Left renal cortex interstitium (tissue), 4 donors: ENCODE measurements at places on chromosomes 11 and 22. TPM values are rescaled to one million over a fixed set of nuclear protein-coding genes. Genes with fewer than 3 reads are reported as not detected.

- no peak for DNase-seq
These were observed 8.9 kb upstream of the SAMM50 start for GRCh38 chr22:43946384-43946667.

DNA sequence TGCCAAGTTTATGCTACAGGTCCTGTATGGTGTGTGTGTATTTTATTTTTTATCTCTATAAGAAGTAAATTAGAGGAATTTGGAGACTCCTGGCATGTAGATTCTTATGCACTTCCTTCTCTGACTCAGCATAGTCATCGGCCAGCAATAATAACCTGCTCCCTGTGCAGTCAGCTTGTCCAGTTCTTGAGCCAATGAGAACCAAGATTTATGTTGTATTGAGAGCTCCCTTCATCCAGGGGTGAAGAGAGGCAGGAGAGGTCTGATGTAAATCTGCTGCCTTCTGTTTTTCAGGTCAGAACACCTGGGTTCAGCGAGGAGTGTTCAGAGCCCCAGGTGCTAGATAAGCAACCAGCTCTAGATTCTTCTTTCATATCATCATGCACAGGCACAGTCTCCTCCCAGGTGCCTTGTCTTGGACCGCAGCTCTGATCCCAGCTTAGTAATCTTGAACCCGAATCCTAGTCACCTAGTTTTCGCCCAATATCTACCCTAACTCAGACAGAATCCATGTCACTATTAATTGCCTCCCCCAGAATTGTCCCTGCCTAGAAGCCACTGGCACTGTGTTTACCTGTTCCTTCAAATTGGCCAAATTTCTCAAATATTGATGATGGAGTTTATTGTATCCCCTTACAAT is 328.2 kb upstream of the NCAM1 start:
- no peak for DNase-seq

Gene ART1
- polyA plus RNA-seq, result not detected

GRCh38 chr22:50672041-50672440 is 582 bp upstream of the SHANK3 start:
- DNase-seq, result no peak

DNA sequence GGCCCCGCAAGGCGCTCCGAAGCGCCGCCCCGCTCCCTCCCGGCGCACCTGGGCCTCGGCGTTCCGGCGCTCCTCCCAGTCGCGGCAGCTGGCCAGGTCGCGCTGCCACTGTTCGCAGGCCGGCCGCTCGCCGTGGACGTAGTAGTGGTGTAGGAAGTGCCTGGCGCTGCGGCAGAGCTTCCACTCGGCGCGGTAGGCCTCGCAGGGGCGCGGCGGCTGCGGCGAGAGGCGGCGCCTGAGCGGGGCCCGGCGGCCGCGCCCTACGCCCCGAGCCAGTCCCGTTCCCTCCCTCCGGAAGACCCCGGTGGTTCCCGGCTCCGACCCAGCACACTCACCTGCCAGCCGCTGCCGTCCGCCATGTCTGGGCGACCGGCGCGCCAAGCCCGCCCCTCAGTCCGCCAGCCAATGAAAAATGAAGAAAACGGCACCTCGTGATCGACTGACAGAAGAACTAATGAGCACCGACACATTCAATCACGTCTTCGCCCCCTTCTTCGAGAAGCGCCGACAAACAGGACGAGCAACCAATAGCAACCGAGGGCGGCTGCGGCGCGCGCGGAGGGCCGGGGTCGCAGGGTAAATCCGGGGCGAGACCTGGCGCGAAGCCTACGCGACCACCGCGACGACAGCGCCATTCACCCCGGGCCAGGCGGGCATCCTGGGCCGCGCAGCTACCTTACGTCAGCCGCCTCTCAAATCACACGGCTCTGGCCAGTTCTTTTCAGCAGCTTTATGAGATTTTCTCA is at the start of gene C22orf39:
TSS of gene C22orf39 (minus strand) at position 382 of the 746 bp plus-strand sequence. CDS start at position 359, 23 bp downstream.
- DNase-seq, result peak; percentile 72

- no peak for DNase-seq
These were observed 46.4 kb upstream of the TBCEL start for GRCh38 chr11:120977266-120978137.

- DNase-seq, result no peak
These were observed 4.1 kb downstream of the MMP20 start for GRCh38 chr11:102620818-102621561.

Gene TBC1D22A
- 19.1 TPM for polyA plus RNA-seq

Gene MMP13
- polyA plus RNA-seq, result 0.13 TPM

Gene NXPE4
- not detected for polyA plus RNA-seq

DNA sequence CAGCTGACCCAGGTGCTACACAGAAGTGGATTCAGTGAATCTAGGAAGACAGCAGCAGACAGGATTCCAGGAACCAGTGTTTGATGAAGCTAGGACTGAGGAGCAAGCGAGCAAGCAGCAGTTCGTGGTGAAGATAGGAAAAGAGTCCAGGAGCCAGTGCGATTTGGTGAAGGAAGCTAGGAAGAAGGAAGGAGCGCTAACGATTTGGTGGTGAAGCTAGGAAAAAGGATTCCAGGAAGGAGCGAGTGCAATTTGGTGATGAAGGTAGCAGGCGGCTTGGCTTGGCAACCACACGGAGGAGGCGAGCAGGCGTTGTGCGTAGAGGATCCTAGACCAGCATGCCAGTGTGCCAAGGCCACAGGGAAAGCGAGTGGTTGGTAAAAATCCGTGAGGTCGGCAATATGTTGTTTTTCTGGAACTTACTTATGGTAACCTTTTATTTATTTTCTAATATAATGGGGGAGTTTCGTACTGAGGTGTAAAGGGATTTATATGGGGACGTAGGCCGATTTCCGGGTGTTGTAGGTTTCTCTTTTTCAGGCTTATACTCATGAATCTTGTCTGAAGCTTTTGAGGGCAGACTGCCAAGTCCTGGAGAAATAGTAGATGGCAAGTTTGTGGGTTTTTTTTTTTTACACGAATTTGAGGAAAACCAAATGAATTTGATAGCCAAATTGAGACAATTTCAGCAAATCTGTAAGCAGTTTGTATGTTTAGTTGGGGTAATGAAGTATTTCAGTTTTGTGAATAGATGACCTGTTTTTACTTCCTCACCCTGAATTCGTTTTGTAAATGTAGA is 1.7 kb downstream of the MALAT1 start:
- DNase-seq, result no peak

- DNase-seq, result no peak
These were observed 23.1 kb upstream of the CD82 start for GRCh38 chr11:44542372-44542771.

GRCh38 chr11:85299258-85299942 is 327.7 kb downstream of the DLG2 start:
- peak; percentile 52 for DNase-seq

- peak; percentile 48 for DNase-seq
These were observed 54.5 kb upstream of the ZBTB44 start for GRCh38 chr11:130369141-130369691.

- no peak for DNase-seq
These were observed 72.2 kb downstream of the RBMXL2 start for GRCh38 chr11:7160814-7161489.

GRCh38 chr22:50610581-50610980 is 10.0 kb downstream of the MAPK8IP2 start:
- DNase-seq, result no peak

DNA sequence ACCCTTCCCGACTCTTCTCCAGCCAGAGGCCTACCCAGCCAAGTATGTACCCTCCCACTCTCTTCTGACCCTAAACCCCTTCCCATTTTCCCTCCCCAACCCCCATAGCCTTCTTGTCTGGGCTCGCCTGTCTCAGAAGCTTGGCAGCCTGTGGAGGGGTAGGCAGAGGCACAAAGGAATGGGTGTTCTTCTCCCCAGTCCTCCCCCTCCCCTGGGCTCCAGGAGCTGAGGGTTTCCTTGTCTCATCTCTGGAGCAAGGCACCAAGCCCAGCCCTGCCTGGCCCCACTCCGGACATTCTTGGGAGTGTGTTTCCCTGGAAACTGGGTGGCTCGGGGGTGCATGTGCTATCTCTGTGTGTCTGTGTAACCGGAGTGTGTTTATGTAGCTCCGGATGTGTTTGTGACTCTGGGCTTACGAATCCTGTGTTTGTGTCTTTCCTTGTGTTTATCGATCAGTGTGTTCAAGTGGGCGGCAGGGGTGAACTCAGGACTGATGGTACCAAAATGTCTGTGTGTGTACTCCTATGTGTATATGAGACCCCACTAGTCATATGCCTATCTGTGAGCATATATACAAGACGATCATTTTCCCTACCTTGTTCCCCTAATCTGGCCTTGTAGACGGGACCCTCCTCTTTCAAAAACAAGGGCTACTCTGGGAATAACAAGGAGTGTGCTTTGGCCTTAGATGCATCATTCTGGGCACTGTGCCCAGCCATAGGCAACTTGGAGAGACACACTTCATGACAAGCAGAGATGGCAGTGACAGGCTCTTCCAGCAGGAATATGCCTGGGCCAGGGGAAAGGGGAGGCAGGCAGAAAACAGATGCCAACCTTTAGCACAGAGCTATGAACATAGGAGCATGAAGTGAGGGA is 10.9 kb downstream of the PHLDB1 start:
- DNase-seq, result no peak

Gene TMPRSS6
- polyA plus RNA-seq, result 0.54 TPM

DNA sequence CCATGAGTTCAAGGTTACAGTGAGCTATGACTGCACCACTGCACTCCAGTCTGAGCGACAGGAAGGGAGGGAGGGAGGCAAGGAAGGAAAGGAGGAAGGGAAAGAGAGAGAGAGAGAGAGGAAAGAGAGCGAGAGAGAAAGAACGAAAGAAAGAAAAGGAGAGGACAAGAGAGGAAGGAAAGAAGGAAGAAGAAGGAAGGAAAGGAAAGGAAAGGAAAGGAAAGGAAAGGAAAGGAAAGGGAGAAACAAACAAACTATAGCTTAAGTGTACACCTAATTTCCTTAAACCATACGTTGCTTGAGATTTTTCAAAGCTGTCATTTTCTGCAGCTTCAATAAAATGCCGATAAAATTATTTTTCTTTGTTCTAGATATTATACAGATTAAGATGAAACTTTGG is 80.2 kb upstream of the APOA1 start:
- no peak for DNase-seq

DNA sequence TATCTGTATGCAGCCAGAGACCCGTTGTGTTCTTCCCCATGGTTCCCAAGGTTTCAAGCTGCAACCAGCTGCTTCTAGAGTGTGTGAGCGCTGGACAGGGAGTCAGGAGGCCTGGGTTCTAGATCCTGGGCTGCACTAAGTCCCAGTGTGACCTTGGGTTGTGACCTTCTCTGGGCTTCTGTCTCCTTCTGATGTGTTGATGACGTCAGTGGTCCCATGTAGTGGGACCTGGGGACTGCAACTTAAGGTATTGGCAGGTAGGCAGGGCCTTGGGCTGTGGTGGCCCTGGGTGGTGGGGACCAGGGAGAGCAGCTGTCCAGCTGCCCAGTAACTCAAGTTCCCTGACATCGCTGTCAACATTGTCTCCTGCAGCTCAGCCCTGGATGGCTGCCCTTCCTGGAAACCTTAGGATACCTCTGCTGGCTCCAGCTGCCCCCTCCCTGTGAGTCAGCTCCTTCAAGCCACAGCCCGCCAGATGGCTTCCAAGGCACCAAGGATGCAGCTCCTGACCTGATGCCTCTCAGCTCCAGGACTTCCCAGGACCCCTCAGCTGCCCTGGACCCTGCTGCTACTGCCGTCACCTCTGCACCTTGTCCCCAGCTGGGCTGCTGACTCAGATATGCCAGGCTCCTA is 1.3 kb upstream of the PVALB start:
- DNase-seq, result no peak

Gene USP2
- 7.6 TPM for polyA plus RNA-seq

GRCh38 chr11:30960387-30960992 is 374.3 kb upstream of the MPPED2 start:
- peak; percentile 2 for DNase-seq

DNA sequence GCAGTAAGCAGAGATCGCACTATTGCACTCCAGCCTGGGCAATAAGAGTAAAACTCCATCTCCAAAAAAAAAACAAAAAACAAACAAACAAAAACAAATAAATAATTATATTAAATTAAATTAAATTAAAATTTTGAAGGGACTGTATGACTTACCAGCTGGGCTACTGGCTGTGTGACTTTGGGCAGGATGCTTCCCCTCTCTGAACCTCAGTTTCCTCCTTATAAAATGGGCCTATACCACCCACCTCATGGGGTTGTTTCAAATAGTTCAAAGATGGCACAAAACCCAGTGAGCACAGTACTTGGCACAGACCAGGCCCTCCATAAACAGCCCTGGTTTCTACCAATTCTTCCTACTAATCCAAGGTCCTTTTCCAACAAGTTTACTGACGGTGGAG is 34.9 kb downstream of the ASCC2 start:
- no peak for DNase-seq

- DNase-seq, result peak; percentile 86
These were observed 1.1 kb downstream of the CDC42EP1 start for GRCh38 chr22:37561212-37562048.

DNA sequence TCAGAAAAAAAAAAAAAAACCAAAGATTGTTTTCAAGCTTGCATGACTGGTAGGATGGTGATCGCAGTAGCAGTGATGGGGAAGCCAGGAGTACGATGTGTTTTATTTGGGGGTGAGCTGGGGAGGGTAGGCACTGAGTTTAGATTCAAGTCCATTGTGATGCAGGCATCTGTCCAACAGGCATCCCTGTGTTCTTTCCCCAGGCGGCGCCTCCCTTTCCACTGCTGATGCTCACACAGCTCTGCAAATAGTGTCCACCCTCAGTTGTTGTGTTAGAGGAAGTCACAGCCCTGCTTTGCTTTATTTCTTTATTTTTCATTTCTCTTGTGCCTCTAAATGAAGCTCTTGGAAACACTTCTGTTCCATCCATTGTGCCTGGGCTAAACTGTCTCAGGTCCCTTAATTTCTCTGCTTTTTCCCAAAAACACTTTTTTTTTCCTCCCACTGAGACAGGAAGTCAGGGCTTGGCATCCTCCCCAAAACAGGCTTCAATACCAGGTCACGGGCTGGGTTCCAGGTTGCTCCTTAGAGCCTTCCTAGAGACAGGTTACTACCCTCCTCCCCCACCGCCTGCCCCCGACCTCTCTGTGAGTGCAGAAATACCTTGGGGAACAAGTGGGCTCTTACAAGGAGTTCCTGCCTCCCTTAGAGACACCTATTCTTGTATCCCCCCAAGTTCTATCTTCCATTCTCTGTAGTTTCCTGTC is 38.6 kb upstream of the HSPA8 start:
- no peak for DNase-seq
